ENCODE measurements at places on chromosomes 6 and 20.

GRCh38 chr20:63538204-63539091, 1.3 kb upstream of the PTK6 start:
- DNase-seq: no peak

- no peak for DNase-seq
Observed at GRCh38 chr6:134021396-134022122, 30.9 kb downstream of the SLC2A12 start.

DNA sequence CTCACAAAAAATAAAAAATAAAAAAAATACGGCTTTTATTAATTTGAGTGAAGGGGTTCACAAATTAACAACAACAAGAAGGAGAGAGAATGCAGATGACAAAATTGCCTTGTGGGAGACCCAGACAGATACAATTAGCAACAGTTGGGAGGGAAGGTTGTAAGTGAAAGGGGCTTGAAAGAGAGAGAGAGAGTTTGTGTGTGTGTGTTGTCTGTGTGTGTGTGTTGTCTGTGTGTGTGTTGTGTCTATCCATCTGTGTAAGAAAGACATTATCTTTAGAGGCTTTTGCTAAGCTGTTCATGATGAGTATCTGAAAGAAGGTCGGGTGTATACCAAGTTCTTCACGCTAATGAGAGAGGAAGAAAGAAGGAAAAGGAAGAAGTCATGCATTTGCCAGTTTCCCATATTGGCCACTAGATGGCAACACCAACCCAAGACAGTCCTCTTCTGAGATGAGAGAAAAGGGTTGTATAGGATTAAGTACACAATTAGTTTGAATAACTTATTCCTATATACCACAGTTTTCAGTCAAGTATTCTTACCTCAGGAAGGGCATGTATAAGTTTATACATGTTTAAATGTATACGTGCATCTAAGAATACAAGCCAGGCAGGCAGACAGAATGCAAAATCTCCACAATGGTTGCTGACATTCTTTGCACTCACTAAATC, 63.7 kb upstream of the CD2AP start:
- peak; percentile 47 for DNase-seq

GRCh38 chr6:34981951-34982350, 92.9 kb downstream of the ANKS1A start:
- DNase-seq: no peak

DNA sequence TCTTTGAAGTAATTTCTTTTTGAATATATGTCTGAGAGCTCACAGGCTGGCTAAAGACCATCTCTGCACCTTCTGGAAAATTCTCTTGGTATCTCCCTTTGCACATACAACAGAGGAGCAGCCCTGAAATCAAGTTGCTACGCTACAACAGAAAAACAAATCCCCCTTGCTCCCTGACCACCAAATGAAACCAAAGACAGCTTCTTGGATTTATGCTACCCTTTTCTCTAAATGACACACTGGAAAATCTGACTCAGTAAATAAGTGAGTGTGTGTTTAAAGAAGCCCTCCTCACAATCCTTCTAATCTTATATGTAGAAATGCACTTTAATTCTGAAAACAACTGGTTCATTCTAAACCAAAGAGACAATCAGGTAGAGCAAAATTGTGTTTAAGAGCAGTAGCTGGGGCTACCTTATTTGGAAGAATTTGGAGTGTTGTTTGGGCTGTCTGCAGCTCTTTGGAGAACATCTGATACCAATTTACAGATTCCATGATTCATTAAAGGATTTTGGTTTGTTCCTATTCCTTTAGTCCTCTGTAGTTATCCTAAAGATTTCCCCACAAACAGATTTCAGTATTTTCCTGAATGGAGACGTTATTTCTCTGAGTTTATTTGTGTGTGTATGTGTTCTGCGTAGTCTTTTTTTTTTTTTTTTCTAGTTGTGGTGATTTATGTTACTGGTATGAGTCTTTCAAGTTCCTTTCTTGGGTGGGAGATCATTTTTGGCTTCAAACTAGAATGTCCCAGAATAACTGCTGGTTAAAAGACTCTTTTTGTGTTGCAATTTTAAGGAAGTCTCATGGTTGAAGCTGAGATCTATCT, 36.4 kb upstream of the UTRN start:
- no peak for DNase-seq

DNA sequence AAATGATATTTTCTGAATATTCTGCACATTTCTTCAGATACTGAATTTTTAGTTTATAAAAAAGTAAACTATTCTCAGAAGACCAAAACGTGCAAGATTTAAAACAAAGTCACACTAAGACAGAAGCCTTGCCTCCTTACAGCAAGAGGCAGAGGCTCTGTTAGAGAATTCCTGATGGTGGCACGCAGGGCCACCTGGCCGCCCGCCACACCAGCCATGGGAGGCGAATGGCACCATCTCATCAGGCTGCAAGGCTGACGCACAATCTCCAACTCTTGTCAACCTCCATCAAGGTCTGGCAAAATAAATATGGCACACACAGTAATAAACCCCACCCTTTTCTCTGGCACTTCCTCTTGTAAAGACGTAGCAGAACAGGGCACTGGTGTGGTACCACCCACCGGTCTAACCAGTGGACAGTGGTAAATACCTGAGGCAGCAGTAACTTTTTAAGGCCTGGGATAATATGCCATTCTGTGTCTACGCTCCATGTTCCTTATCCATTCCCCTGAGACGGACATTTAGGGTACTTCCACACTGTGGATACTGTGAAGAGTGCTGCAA, 111.4 kb downstream of the WDR27 start:
- no peak for DNase-seq

- DNase-seq: no peak
Observed at GRCh38 chr20:9119776-9120175, 50.9 kb downstream of the PLCB4 start.

- DNase-seq: peak; percentile 19
Observed at GRCh38 chr6:44593539-44593944, 206.0 kb downstream of the CDC5L start.

- DNase-seq: no peak
Observed at GRCh38 chr20:20736303-20736702, 23.9 kb upstream of the RALGAPA2 start.

DNA sequence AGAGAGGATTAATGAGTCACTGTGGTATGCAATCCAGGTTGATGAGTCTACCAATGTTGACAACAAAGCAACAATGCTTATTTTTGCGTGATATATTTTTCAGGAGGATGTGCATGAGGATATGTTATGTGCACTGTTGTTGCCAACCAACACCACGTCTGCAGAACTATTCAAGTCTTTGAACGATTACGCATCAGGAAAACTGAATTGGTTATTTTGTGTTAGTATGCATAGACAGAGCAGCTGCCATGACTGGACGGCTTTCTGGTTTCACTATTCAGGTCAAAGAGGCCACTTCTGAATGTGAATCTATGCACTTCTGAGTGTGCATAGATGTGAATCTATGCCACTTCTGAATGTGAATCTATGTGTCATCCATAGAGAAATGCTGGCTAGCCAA, 134.0 kb upstream of the GRIK2 start:
- DNase-seq: no peak

DNA sequence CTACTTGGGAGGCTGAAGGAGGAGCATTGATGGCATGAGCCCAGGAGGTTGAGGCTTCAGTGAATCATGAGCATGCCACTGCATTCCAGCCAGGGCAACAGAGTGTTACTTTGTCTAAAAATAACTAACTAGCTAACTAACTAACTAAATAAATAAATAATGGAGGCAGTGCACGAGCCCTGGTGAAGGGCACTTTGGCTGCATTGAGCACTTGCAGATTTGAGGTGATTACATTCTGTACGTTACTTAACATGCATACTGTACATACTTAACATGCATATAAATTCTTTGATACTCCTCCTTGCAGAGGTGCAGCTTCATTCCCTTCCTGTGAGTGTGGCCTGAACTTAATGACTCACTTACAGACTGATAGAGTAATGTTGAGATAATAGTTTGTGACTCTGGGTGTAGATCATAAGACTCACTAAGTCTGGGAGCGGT, 10.7 kb downstream of the HLA-A start:
- DNase-seq: no peak

GRCh38 chr20:33415948-33416347, 14.6 kb upstream of the CDK5RAP1 start:
- no peak for DNase-seq

- no peak for DNase-seq
Observed at GRCh38 chr20:51695574-51696303, 72.5 kb downstream of the ATP9A start.

- no peak for DNase-seq
Observed at GRCh38 chr20:53180928-53181362, 208.8 kb downstream of the TSHZ2 start.

- no peak for DNase-seq
Observed at GRCh38 chr6:150735341-150735851, 130.1 kb upstream of the MTHFD1L start.

DNA sequence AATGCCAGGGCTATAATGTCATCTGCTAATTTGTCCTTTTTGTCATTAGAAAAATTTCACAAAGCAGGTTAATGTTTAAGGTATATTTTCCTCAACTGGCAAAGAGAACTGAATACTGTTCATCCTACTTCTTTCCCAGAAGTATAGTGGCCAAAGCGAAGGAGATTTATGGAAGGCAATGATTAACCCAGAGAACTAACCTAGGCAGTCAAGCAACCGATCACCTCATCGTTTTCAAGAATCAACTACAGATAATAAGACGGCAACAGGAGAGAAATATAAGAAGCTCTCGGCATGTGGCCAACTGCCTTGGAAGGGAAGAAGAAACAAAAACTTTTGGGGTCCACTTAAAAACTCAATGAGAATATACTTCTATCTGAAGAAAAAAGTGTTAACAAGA, 38.2 kb downstream of the REV3L start:
- no peak for DNase-seq

DNA sequence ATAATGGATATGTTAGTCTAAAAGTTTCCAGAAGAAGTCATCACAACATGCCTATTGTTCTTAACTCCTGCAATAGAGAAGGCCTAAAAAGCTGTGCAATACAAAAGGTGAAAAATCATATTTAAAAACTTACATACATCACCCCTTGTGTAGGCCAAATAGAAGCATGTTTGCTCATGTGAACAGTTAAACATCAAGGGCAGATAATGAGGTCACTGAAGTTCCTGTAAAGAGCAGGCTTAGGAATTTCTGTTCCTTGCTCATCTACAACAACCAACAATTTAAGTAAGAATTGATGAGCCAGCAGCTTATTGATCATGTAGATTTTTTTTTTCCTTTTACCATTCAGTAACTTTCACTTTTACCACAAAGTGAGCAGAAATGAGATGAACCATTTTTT, 7.5 kb upstream of the NUP153 start:
- DNase-seq: no peak

GRCh38 chr6:141925001-141925400, 207.7 kb upstream of the GJE1 start:
- no peak for DNase-seq

DNA sequence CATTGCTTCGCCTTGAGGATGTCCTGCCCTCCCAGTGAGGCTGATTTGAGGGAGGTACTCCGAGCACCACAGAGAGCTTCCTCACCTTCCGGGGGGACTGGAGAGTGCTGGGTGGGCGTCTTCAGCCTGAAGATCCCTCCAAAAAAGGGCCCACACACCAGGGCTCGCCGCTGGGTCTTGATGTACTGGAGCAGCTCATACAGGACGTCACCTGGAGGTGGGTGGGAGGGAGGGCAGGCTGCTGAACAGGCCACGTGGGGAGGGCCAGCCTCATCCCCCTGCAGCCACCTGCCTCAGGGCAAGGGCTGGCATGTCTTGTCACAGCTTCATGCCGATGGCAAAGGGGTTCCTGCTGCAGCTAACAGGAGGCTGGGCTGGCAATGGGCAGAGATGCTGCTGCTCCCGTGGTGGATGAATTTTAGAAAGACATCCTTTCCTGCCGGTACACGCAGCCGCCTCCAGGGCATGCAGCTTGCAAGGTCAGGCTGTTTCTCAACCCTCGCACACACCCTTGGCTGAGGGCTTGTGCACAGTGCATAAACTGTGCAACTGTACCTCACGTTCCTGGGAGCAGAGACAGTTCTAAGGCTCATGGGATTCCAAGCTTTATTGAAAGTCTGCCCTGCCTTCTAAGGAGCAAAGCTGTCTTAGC, 14.0 kb downstream of the ETV7 start:
- no peak for DNase-seq

DNA sequence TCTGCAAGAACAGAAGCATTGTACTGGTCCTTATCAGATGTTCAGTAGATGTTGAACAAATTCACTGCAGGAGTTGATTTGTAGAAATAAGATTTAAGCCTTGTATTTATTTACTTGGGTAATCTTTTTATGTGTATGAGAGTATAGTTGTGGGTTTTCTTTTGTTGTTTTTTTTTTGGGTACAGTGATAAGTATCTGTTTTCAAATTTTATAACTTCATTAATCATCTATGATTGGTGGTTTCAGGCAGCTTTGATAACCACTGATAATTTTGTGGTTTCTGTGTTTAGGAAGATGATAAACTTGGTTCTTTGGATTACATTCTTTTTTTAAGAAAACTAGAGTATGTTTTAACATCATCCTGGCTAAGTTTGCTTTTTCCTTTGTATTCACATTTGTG, 2.8 kb downstream of the AFDN start:
- DNase-seq: no peak

DNA sequence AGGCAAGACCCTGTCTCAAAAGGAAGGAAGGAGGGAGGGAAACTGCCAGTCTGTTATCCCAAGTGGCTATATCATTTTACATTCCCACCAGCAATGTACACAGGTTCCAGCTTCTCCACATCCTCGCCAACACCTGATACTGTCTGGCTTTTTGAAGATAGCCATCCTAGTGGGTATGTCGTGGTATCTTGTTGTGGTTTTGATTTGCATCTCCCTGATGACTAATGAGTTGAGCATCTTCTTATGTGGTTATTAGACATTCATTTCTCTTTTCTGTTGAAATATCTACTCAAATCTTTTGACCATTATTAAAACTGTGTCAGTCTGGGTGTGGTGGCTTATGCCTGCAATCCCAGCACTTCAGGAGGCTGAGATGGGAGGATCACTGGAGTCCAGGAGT, 47.9 kb upstream of the ARID1B start:
- no peak for DNase-seq

DNA sequence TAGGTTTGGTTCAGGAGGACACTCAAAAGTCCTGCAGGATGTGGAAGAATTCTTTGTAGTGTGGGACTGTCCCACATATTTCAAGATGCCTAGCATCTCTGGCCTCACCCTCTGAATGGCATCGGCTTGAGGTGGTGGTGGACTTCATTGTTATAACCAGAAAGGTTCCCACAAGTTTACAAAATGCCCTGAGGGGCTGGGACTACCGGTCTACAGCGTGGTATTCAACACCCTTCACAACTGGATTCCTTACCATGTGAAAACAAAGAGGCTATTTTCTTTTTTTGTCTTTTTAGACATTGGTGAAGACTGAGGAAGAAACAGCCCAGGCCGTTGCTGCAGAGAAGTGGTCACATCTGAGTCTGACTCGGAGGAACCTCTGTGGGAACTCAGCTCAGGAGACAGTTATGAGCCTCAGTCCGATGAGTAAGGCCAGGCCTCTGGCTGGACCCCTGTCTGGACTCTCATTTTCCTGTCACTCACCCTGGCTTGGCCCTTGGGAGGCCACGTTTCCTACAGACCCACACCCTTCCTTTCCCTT, 15.2 kb downstream of the PGBD1 start:
- DNase-seq: no peak

GRCh38 chr6:133055441-133055966, 185.7 kb upstream of the EYA4 start:
- DNase-seq: no peak
